Stimulated activated CD4-positive, alpha-beta T cell treated with anti-CD3 and anti-CD28 coated beads, Interleukin-15, amount 100 ng/mL, for 24 hours (primary cell): ENCODE measurements at places on chromosomes 13 and 19.

- no peak for DNase-seq
Observed at GRCh38 chr19:6334490-6335285, 1.3 kb upstream of the ACER1 start.

- DNase-seq, result no peak
Observed at GRCh38 chr19:1494115-1494815, 3.3 kb downstream of the REEP6 start.

DNA sequence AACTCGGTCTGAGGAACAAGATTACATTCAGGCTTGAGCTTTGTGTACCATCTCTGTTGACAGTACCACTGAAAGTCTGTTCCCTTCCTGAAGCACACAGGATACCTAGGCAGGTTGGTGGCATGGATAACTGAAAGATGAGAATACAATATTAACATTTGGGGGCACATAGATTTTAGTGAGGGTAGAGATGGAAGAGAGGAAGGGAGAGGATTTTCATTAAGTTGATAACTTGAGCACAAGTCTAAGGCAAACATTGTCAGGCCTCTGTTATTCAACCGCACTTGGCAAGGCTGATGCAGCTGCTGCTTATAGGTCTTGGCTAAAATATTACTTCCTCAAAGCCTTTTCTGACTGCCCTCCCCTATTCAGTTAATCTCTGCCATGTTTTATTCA is 10.9 kb downstream of the MIR17HG start:
- DNase-seq, result no peak

GRCh38 chr13:101398920-101399319 is 17.4 kb downstream of the NALCN start:
- no peak for DNase-seq

DNA sequence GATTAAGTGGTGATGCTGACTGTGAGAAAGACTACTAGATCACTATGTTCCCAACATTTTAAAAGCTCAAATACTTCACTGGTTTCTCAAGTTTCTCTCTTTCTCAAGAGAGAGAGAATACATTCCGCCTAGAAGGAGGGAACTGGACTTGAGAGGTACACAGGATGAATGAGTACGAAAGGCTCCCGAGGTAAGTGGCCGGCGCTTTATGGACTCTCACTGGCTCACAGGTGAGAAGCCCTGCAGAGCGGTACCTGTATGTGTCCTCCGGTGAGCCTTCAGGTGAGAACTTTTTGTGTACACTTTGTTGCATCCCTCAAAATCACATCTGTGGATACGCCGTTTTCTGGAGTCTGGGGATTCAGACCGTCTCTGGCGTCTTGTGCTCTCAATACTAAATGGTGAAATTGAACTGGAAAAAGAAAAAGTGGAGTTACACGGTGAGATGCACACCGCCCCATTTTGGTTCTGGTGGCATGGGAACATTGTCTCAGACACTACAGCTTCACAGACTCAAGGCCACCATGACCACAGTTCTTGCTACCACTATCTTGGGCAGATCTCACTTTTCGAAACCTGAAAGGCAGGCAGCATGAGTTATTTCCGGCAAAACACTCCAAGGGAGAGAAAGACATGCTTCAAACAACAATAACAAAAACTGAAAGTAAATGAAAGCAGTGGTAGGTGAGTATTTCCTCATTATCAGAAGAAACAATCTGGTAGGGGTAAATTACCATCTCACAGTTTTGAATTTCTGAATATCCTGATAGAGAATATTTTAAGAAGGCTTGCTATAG is 418.9 kb downstream of the KLF12 start:
- peak; percentile 63 for DNase-seq

DNA sequence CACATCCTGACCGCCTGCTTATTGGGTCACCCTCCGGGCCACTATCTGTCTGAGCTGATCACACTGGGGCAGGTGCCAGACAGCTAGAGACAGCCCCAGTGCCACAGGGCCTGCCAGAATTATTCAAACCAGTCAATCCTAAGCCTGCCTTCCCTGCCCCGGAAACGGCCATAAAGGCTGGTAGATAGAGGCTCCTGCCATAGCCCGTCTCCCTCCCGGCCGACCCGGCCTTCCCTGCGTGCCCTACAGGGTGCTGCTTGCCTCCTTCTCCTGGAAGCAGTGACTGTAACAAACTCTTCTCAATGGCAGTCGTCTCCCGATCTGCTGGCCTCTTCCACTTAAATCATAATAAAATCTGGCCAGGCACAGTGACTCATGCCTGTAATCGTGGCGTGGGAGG is 158.6 kb upstream of the SOX1 start:
- DNase-seq, result no peak

GRCh38 chr13:51769455-51770127 is 34.4 kb downstream of the DHRS12 start:
- no peak for DNase-seq

DNA sequence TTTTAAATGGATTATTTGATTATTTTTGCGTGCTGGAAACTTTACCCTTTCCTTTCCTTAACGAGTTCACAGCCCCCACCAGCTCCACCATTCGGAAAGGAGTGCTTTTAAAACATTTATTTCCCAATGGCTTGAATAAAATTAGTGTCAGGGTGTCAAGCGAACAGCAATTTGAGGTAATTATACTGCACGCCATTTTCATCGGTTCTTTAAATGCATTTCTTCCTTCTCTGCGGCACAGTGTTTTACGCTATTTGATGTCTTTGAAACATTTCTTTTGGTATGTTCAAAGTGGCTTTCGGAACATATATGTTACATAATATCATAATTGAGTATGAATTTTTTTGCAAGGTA is 309 bp upstream of the SLITRK1 start:
- DNase-seq, result no peak

GRCh38 chr13:53447863-53448262 is 419.2 kb downstream of the OLFM4 start:
- DNase-seq, result no peak

DNA sequence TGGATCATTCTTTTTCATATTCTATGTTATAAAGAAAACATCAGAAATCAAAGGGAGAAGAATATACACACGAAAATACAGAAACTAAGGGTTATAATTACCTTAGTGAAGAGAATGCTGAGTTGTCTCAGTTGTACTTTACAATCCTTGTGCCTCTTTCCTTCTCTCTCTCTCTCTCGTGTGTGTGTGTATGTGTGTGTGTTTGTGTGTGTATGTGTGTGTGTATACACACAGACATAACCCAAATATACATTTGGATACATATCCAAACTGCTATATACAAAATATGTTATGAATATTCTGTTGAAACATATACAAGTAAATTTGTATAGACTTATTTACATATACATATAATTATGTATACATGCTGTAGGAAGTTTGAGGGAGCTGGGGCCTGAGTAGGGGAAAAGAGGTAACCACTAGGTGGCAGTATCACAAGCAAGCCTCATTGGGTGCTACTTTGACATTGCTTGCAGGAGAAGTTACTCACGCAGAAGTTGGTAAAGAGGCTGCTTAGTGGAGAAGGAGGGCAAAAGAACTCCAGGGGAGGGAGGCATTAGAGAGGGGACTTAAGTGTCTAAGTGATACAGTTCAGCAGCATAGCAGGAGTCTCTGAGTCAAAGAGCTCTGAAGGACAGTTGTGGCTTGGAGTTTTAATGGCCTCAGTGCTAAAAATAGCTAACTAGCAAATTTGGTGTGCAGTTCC is 465.1 kb upstream of the PCDH20 start:
- peak; percentile 4 for DNase-seq
